ENCODE measurements at places on chromosomes 4 and X.

GRCh38 chr4:127610488-127610887, 22.3 kb upstream of the INTU start:
- DNase-seq = no peak

GRCh38 chr4:48046059-48046458, 29.5 kb downstream of the NIPAL1 start:
- DNase-seq = no peak

- no peak for DNase-seq
Measured at GRCh38 chrX:103562801-103563200, 22.5 kb upstream of the TCEAL4 start.

- DNase-seq = no peak
Measured at GRCh38 chr4:38665551-38666411, 1.8 kb downstream of the KLF3 start.

GRCh38 chr4:109126856-109127255, 175.6 kb downstream of the COL25A1 start:
- DNase-seq = no peak

GRCh38 chrX:144715337-144715736, 532.0 kb upstream of the SPANXN1 start:
- DNase-seq = no peak

DNA sequence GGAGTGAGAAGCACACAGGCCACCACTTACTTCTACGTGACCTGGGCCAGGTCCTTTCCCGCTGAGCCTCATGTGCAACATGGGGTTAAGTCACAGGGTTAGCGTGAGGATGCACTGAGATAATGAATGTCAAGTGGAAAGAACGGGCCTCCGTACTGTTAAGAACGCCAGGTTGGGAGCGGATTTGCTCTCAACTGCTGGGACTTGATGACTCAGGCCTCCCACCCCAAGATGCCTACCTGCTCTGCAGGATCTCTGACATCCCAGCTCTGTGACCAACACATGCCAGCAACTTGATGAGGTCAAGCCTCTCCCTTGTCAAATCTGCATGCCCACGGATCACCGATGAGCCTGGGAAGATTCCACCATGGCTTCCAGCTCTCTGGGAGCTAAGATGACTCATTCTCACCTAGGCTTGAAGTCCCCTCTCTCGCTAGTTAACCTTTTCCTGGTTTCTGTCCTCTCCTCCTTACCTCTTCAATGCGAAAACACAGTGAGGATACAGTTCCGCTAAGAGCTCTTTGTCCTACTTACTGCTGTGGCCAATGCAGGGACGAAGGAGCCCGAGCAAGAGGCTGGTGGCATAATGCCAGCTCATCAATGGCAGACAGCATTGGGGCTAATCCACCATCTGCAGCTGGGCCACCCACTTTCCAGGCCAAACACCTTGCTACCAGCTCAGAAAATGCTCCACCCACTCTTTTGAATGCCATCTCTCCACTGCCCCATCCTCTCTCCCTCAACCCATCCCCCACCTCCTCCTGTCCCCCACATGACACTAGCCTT, 67.6 kb downstream of the PJA1 start:
- no peak for DNase-seq

DNA sequence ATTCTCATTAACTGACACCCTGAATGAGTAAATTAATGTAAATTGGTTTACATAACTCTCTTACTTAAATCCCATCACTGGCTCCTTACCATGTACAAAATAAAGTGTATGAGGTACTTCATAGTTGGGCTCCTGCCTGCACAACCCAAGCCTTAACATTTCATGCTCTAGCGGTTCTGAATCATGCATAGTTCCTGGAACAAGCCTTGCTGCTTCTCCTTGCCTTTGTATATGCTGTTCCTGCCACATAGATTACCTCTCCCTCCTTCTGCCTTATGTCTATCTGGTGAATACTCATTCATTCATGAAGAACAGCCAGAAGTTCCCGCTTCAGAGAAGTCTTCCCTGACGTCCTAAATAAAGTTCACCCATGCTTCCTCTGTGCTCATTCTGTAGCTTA, 594.7 kb downstream of the SMARCA1 start:
- DNase-seq = no peak

DNA sequence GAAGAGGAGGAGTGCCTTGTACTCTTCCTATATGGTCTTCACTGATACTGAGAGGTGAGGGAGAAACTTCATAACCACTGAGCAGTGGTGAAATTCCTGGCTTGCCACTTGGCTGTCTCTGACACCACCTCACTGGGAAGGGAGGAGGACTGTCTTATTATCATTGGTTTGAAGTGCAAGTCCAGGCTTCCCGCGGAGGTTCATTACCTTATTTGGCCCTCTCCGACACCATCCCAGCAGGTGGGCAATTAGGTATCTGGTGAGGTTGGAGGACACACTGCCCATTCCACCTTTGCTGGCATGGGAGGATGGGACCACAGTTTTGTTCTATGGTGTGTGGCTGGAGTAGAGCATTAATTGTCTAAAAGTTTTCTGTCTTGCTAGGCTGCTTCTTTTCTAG, 206.1 kb downstream of the LHFPL1 start:
- no peak for DNase-seq

- no peak for DNase-seq
Measured at GRCh38 chrX:72045552-72046277, 86.0 kb downstream of the RTL5 start.

DNA sequence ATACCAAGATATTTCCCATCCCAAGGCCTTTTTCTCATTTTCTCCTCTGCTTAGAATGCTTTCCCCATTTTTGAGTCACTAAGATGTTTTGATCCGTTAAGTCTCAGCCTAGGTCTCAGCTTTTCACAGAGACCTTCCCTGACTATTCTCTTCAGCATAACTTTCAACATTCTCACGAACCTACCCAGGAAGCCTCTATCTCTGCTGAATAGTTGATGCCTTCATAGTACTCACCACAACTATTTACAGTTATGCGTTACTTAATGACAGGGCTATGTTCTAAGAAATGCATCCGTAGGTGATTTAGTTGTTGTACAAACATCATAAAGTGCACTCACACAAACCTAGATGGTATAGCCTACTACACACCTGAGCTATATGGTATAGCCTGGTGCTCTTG, 64.5 kb downstream of the ARL9 start:
- DNase-seq = no peak

All from stimulated activated CD4-positive, alpha-beta T cell treated with anti-CD3 and anti-CD28 coated beads, Interleukin-1b, Interleukin-23, amount 100 ng/mL, for 1 hour (primary cell).